Astrocyte (in vitro differentiated cells and primary cell): ENCODE measurements at places on chromosomes 5 and 9.

DNA sequence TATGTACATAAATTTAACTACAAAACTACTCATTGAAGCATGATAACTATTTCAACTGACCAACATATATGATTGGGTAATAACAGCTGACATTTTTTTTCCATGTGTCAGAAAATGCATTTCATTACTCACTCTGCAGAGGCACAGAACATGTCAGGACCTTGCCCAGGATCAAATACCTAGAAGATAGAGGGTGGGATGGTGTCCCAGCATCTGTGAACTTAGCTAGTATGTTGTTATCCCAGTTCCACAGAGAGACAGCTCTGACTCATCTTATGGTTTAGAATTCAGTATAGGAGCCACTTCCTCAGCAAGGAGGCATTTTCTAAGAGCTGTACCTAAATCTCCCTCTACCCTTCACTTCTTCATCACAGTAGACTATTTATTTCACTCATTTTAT is 1198.6 kb upstream of the ACO1 start:
- DNase-seq, result peak; percentile 54

- no peak for DNase-seq
Observed at GRCh38 chr9:133098104-133098754, 22.8 kb downstream of the RALGDS start.

DNA sequence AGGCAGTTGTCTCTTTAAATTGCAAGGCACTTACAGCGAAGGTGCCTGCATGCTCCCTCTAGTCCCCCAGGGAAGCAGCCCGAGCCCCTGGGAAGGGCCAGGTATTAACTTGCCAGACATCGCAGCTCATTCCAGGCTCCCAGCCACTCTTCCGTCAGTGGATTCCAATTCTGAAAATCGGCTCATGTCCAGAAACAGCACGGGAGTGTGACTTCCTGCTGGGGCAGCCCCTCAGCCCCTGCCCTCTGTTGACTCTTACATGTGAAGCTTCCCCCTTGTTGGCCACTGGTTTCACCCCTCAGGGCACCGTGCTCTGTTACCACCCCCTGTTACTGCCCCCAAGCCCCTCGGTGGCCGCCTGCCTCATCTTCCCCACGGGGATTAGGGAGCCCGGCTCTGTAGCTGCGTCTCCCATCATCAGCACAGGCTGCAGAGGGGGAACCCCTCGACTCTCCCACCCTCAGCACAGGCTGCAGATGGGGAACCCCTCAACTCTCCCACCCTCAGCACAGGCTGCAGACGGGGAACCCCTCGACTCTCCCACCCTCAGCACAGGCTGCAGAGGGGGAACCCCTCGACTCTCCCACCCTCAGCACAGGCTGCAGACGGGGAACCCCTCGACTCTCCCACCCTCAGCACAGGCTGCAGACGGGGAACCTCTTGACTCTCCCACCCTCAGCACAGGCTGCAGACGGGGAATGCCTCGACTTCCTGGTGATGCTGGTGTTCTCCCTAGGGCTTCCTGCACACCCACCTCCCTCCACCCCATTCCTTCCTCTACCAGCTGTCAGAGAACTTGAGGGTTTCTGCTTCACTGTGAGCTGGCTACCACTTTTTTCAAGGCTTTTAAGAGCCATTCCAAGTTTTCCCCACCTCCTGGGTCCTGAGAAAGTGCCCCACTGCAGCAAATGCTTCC is 11.1 kb upstream of the CACNA1B start:
- DNase-seq, result no peak

- no peak for DNase-seq
Observed at GRCh38 chr5:167481345-167481744, 810.1 kb upstream of the WWC1 start.

- no peak for DNase-seq
Observed at GRCh38 chr5:179800696-179801201, 5.9 kb downstream of the MGAT4B start.

GRCh38 chr9:87503927-87504326 is 6.3 kb downstream of the DAPK1 start:
- peak; percentile 27 for DNase-seq

DNA sequence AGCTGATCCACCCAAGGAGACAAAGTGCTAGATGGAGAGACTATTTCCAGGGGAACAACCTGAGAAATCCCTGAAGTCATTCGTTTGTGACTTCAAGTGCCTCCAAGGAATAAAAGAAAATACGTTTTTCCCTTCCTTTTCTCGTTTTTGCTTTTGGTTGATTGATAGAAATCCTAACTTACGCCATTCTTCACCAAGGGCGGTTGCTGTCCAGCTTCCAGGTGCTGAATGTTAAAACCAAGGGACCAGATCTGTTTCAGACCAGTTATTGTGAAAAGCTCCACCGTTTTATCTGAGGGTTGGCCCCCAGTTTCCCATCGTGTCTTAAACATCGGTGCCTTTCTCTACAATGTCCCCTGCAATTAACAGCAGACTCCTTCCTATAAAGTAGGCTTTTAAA is 600.7 kb upstream of the SGCD start:
- DNase-seq, result no peak

DNA sequence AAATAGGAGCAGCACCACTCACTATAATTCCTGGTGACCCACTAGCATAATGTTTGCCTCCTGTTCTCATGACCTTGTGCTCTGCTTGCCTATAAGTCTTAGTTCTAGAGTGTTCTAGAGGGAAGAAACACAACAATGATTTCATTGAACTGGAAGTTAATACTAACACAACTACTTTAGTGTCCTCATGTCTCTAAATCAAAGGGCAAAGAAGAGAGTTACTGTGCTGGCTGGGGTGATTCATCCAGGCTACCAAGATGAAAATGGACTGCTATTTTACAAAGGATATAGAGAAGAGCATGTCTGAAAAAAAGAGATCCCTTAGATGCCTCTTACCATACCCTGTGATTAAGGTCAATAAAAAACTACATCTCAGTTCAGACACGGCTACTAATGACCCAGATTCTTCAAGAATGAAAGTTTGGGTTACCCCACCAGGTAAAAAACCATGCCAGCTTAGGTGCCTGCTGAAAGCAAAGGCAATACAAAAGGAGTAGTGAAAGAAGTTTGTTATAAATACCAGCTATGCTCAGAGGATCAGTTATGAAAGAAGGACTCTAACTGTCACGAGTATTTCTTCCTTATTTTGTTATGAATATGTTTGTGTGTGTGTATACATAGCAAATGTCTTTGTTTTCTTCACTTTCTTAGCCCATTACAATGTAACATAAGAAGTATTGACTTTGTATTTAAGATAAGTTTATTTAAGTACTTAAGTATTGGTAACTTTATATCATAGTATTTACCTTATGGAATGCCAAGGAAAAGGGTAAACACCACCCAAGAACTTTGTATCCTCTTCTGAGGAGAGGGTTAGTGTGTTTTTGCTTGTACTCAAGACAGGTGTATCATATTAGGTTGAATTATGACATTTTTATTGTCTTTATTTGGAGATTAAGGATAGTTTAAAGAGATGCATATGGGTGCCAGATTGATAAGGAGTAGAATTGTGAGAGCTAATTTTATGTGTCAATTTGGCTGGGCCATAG is 314.1 kb upstream of the PTGER4 start:
- no peak for DNase-seq

- no peak for DNase-seq
Observed at GRCh38 chr5:88688984-88689667, 193.9 kb downstream of the MEF2C start.

DNA sequence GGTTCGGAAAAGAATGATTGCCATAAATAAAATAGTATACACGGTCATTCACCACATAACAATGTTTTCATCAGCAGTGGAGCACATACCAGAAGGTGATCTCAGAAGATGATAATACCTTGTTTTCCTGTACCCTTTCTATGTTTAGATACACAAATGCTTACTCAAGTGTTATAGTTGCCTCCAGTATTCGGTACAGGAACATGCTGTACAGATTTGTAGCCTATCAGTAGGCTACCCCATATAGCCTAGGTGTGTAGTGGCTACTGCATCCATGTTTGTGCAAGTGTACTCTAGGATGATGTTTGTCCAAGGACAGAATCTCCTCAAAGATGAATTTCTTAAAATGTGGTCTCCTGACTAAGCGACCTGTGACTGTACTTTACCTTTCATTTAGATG is 59.2 kb downstream of the ICE1 start:
- DNase-seq, result no peak

DNA sequence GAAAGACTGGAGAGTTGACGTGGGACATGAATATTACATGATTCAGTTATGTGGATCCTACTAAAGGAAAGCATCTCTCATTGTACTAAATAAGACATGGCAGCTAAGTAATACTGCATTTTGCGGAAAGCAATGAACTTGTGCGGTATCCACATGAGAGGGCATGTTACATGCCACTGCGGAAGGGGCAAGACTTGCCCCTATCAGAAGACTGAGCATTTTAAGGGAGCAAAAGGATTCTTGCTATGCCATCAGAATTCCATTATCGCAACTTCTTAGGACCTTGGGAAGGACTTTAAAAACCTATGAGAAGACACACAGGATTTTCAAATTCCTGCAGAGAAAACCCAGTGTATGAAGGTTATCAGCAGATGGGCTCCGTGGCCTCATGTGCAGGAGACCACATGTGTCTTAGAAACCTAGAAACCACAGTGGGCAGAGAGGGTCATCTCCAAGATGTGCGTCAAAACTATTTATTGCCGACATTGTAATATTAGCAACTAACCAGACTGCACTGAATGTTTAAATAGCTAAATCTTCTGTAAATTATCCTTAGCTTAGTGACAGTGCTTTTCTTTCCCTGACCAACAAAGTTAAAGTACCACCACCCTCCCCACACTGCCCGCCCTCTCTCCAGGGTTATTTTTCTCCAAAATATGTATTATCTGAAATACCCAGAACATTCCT is 457.7 kb downstream of the ICE1 start:
- no peak for DNase-seq

DNA sequence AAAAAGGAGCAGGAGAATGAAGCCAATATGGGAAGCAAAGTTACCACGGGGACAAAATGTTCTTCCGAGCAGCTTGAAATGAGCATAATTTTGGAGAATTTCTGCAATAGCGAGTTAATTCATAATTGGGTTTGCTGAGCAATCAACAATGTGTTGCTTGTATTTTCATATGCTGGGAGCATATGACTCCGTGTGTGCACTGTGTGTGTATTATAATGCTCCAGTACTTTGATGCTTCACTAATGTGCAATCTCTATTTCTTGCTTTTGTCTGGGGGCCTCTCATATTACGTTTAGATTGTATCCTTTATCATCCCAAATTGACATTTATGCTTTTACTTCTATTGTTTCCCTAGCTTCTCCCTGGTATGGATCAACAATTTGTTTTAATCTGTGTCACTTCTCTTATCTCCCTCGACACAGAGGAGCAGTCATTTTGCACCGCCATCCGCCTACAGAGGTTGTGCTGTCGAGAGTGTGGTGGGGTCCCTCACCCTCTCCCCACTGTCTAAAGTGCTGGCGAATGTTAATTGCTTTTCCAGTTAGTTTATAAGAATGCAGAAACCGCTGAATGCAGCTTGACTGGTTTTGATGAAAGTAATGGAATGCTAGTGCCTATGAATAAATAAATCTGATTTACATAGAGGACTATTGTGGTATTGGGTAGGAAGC is 372.5 kb upstream of the WWC1 start:
- peak; percentile 60 for DNase-seq

DNA sequence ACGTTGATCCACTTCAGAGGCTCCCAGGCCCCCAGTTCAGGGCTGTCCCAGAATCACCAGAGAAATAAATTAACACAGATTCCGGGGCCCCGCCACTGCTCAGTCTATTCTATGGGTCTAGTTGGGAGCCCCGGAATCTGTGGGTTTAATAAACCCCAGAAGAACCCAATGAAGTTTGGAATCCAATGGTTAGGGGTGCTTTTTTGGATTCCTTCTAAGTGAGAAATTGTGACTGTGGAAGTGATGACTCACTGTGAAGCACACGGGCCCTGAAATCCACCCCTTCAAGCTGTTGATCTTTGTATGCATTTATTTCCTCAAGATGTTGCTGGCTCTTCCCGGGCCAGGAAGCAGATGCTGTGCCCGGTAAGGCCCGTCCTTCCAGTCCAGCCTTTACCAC is 57.3 kb upstream of the SLC28A3 start:
- DNase-seq, result peak; percentile 61

DNA sequence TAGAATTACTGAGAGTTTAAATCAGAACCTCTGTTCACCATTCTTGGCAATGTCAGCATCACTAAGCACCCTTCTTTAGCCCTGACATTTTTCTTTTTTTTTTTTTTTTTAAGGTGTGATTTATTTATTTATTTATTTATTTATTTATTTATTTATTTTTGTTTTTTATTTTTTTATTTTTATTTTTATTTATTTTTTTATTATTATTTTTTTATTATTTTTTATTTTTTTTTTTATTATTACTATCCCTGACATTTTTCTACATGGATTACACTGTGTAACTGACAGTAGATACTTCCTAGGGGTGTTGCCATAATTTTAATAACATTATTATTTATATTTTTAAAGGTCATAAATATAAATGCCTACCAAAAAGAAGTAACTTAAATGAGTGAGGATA is 47.0 kb upstream of the TRPM3 start:
- no peak for DNase-seq

DNA sequence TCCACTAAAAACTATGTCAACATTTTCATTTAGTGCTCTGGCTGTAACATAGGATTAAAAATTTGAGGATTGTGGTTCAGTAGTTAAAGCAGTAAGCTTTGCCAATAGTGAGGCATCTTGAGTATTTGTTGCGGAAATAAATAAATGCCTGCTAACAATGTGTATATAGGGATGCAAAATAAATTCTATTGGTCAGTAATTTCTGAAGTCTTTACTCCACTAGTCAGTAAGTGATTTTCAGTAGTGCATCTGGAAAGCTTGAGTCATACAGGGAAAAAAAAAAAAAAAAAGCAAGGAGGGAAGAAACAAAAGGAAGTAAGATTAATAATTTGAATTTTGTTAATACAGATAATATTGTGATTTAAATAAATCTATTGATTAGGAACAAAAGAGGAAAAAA is 21.0 kb downstream of the NIPBL start:
- peak; percentile 41 for DNase-seq

GRCh38 chr9:128611600-128612394 is 44.9 kb downstream of the DYNC2I2 start:
- no peak for DNase-seq

DNA sequence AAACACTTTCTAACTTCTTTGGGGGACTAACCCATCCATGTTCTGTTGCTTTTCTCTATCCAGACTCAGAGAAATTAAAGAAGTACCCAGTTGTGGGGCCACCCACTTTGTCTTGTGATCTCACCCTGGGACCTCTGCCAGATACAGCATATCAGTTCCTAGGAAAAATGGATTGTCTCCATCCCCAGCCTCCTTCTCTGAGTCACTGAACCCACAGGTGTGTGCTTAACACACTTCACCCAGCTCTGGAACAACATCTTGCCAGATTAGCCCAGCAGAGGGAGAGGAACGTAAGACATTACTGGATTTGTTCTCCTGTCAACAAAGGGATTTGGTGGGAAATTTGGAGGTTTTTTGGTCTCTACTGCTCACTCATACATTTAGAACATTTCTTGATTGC is 19.2 kb downstream of the FAM240B start:
- peak; percentile 83 for DNase-seq

DNA sequence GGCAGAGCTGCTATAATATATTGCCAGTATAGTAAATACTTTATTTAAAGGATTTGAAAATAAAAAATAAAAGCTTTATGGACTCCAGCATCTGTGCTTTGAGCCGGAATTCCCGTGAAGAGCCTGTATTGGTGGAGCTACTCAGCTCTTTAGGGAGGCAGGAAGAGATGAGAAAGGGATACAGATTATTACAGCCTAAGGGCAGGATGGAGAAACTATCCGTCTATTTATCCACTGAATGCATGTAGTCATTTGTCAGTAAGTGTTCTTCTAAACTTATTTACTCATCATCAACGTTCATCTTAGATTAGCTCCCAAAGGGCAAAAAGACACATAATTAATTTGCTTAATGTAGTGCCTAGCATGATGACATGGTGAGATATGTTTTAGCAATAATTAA is 48.4 kb downstream of the SLC1A1 start:
- DNase-seq, result no peak
